Fibroblast of upper back skin (primary cell): ENCODE measurements at places on chromosomes 6 and 20.

DNA sequence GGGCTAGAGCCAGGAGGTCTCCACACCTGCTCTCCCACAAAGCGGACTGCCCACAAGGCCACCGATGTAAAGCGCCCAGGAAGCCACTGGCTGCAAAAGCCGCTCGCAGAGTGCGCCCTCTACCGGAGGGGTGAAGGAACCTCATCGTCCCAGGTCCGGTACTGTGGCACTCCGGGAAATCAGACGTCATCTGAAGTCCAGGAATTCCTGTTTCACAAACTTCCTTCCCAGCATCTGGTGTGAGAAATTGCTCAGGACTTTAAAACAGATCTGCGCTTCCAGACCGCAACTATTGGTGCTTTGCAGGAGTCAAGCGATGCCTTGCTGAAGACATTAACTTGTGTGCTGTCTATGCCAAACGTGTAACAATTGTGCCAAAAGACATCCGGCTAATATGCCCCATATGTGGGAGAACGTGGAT lies 115.1 kb upstream of the ARID1B start:
- DNase-seq, result peak; percentile 97

GRCh38 chr20:25548613-25549086 lies 36.7 kb downstream of the NINL start:
- DNase-seq, result no peak

GRCh38 chr20:13243826-13244376 lies 22.8 kb downstream of the ISM1 start:
- DNase-seq, result no peak

DNA sequence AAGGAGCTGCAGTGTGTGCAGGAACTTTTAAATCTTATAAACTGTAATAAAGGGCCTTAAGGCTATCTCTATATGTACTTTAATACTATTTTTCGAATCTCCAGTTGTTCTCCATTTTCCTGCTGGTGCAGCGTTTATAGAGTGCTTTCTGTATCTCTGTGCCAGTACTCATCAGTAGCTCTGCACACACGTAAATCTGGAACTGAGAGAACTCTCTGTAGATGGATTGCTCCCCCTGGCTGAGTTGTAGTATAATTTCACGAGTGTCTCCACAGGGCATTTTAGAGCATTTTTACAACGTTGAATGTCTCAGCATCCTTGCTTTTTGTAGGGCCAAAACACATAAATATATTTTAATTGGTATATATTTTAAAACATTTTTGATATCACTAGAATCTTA lies 256.5 kb downstream of the TRDN start:
- peak; percentile 12 for DNase-seq

DNA sequence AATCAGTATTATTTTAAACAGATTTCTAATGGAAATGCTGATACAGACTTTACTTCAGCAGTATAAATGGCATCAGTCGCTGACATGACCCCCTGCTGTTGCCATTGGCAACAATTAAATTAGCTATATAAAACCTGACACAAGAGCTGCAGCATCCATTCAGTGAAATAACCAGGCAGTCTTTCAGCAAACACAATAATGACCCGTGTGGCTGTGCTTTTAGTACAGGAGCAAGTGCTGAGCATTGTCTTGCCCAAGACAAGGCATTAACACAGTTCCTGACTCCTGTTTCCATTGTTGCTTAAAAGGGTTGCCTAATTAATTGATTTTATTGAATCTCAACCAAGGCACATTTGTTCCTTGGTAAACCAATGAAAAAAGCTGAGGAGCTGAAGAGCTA lies 382.1 kb downstream of the HACE1 start:
- DNase-seq, result no peak

DNA sequence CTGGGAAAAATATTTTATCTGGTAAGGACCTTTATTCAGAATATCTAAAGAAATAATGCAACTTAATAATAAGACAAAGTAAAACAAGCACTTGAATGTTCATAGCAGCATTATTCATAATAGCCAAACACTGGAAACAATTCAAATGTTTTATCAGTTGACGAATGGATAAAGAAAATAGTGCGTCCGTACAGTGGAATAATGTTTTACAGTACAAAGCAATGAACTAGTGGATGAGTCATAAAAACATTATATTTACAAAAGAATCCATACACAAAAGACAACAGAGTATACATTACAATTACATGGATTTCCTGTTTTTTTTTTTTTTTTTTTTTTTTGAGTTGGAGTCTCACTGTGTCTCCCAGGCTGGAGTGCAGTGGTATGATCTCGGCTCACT lies 12.7 kb downstream of the SMAP1 start:
- DNase-seq, result no peak

DNA sequence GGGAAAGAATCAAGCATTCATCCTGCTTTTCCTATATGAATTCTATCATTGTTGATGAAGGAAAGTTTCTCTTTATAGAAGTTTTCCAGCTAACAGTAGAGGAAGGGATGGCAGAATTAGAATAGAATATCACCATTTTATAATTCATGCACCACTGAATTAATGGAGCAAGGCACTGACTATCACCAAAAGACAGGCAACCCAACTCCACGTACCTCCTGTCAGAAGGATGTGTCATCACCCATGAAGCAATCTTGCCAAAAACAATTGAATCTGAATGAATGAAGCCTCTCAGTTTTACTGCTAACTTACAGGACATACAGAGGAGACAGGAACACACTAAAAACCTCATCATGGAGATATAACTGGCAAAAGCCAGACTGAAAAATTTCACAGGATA lies 122.4 kb downstream of the NFATC2 start:
- DNase-seq, result peak; percentile 49

- DNase-seq, result peak; percentile 83
Observed at GRCh38 chr20:33731693-33732165, at the start of gene ZNF341. Gene ZNF341 (plus strand): TSS chr20:33731996. CDS start chr20:33732022, 26 bp downstream.

DNA sequence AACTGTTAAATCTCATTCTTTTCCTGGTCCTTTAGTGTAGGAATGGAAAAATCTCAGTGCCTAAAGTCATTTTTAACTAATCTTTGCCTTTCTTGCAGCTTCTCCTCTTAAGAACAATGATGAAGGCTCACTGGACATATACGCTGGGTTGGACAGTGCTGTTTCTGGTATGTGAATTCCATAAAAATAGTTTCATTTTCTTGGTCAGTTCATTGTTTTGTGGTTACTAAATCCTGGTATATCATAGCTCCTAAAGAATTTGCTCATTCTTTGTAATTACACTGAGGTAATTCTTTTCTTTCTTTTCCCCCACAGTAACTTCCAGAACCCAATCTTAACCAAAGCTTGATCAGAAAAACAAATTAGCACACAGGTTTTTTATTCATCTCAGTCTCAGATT lies 23.4 kb downstream of the CASP8AP2 start:
- DNase-seq, result peak; percentile 58
